PC-9 (cell line): ENCODE measurements at places on chromosomes 12 and 14. TPM values are rescaled to one million over a fixed set of nuclear protein-coding genes. Genes with fewer than 3 reads are reported as not detected.

DNA sequence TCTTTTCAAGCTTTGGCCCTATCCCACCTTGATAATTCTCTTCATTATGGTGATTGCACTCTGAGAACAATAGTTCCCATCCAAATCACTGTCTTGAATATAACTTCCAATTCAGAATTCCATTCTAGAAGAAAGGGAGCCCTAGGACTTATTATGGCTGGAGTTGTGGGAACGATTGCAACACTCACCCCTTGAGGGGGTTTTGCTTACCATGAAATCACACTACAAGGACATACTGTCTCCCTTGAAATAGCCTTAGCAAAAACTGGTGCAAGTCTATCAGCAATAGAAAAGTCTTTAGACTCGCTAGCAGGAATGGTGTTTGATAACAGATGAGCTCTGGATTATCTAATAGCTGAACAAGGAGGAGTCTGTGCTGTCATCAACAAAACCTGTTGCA is 31.4 kb upstream of the OXA1L start:
- no peaks in the 10 kb centered on the region for H3K27me3 ChIP-seq
- H3K4me1 ChIP-seq, result no peaks in the 10 kb centered on the region
- no peaks in the 10 kb centered on the region for H3K36me3 ChIP-seq
- H3K4me3 ChIP-seq, result no peak overlapping the region
- no peak for DNase-seq

IL23A gene
- 2.9 and 3.0 TPM in 2 replicates for total RNA-seq

DNA sequence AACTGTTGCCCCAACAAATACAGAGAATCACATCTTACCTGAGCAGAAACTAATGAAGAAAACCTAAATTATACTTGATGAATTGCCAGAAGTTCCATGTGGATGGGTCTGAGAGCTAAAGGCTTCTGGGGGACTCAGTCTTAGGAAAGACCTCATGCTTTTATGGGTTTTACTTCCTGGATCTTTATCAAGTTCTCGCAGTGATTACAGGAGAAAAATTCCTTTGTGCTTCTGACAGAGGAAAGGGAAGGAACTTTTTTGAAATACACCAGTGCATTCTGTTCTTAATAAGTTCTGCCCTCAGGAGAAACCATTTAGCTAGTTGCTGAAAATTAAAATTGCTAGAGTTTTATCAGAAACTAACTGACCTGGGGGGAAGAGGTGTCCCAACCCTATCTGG is 203.9 kb upstream of the KITLG start:
- H3K36me3 ChIP-seq, result no peaks in the 10 kb centered on the region
- peaks cover 12% of the 10 kb centered on the region; the same call in 1 of the 2 replicates for H3K4me1 ChIP-seq

- DNase-seq, result no peak
- H3K36me3 ChIP-seq, result no peaks in the 10 kb centered on the region
- H3K4me1 ChIP-seq, result no peaks in the 10 kb centered on the region
- H3K4me3 ChIP-seq, result no peak overlapping the region
- H3K27me3 ChIP-seq, result peaks cover 3% of the 10 kb centered on the region; the same call in 1 of the 2 replicates
- H3K27ac ChIP-seq, result no peak overlapping the region
These were observed 59.7 kb downstream of the E2F7 start for GRCh38 chr12:77005611-77006098.

RTL1 gene
- total RNA-seq, result not detected in 2 replicates

DNA sequence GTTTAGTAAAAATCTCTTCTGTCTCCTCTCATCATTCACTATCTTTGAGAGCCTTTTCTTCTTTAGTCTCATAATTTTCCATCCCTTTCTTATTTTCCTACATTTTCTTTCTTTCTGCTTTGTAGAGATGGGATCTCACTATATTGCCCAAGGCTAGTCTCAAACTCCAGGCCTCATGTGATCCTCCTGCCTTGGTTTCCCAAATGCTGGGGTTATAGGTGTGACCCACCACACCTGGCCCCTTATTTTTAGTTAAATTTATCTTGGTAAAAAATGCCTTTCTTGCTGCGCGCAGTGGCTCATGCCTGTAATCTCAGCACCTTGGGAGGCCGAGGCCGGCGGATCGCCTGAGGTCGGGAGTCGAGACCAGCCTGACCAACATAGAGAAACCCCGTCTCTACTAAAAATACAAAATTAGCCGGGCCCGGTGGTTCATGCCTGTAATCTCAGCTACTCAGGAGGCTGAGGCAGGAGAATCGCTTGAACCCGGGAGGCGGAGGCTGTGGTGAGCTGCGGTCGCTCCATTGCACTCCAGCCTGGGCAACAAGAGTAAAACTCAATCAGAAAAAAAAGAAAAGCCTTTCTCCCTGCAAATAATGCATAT is 996 bp downstream of the SLC2A3 start:
- peak overlapping the region; percentile 19 for H3K27ac ChIP-seq
- peak overlapping the region; percentile 59 for H3K4me3 ChIP-seq
- H3K36me3 ChIP-seq, result peaks cover 9% of the 10 kb centered on the region; the same call in 1 of the 2 replicates

DNA sequence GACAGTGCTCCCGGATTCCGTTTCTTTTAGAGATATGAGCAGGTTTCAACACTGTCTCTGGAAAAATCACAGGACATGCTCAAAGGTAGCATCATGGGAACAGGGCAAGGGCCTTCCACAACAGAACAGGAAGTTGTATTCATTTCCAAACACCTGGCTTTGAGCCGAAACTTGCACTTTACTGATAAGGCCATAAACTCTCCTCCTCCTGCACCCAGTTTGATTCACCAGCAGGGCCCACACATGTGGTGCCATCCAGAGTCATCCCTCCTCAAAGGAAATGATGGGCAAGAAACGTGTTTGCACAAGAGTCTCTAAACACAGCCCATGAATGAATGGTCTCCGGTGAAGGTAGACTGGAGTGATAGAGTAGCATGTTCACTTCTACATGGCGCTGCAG is 268.4 kb upstream of the FKBP4 start:
- peaks cover 98% of the 10 kb centered on the region for H3K27me3 ChIP-seq
- H3K36me3 ChIP-seq, result no peaks in the 10 kb centered on the region
- H3K4me1 ChIP-seq, result no peaks in the 10 kb centered on the region
- no peak for DNase-seq

- H3K27ac ChIP-seq, result no peak overlapping the region
- no peak overlapping the region for H3K4me3 ChIP-seq
- no peaks in the 10 kb centered on the region for H3K4me1 ChIP-seq
- H3K36me3 ChIP-seq, result no peaks in the 10 kb centered on the region
These were observed 4.2 kb downstream of the CCDC60 start for GRCh38 chr12:119338593-119339363.

TMEM52B gene
- total RNA-seq, result 2.6 and 4.2 TPM in 2 replicates

DNA sequence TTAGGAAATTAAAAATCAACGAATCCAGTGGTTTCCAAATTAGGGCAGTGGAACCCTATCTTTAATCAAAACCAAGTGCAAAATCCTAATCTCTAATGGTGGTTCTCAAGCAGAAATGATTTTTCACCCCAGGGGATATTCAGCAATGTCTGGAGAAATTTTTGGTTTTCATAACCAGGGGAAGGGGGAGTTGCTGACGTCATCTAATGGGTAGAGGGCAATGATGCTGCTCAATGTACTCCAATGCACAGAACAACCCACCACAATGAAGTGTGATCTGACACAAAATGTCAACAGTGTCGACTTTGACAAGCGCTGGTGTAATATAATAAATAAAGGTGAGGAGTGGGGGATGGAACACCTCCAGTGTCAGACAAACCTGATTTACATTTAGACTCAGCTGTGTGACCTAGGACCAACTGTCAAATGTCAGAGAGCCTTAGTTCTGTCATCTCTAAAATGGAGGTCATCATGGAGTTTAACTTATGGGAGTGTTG is 81.5 kb downstream of the CMKLR1 start:
- H3K36me3 ChIP-seq, result no peaks in the 10 kb centered on the region
- no peak for DNase-seq
- H3K27ac ChIP-seq, result no peak overlapping the region
- H3K4me3 ChIP-seq, result no peak overlapping the region

RAB2B gene
- 12.2 and 12.8 TPM in 2 replicates for total RNA-seq

IQSEC3 gene
- not detected in 2 replicates for total RNA-seq

- no peaks in the 10 kb centered on the region for H3K27me3 ChIP-seq
- H3K4me1 ChIP-seq, result no peaks in the 10 kb centered on the region
- 0 out of 2 replicates have a peak, but pooled peaks cover 3% of the 10 kb centered on the region for H3K36me3 ChIP-seq
- H3K4me3 ChIP-seq, result no peak overlapping the region
These were observed 155.6 kb downstream of the ETV6 start for GRCh38 chr12:11805043-11805442.

EFS gene
- not detected in 2 replicates for total RNA-seq

IFNG gene
- total RNA-seq, result not detected in 2 replicates

DNA sequence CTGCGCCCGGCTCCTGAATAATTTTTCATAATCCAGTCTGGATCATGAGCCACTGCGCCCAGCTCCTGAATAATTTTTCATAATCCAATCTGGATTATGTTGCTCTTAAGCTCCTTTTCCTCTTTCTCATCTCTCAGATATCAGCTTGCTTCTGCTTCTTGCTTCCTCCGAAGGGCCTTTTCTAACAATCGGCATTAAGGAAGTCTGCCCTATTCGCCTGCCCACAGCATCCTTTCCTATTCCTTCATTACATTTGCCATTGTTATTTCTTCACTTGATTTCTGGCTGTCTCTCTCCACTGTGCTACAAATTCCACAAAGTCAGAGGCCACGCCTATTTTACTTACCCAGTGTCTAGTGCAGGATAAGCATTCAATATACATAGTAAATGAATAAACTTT is 83.5 kb downstream of the TTC7B start:
- H3K4me1 ChIP-seq, result no peaks in the 10 kb centered on the region
- H3K36me3 ChIP-seq, result no peaks in the 10 kb centered on the region
- H3K27ac ChIP-seq, result no peak overlapping the region

TPH2 gene
- not detected in 2 replicates for total RNA-seq

DNA sequence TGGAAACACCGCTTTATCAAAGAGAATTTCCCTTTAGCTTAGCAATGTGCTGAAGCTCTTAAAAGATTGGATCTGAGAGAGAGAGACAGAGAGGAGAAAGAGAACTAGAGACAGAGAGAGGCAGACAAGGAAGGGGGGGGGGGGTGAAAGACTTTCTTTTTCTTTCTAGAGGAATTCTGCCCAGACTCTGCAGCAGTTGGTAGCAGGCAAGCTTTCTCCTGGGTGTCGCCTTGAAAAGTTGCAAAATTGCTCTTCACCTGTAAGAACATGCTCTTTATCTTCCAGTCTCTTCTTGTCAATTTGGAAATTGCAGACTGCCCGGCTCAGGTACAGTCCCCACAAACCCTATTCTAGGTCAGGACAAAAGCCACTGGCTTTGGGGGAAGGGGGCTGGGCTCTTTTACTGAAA is 2.9 kb upstream of the OTX2 start:
- no peak overlapping the region for H3K4me3 ChIP-seq
- H3K27ac ChIP-seq, result no peak overlapping the region
- no peaks in the 10 kb centered on the region for H3K27me3 ChIP-seq
- no peaks in the 10 kb centered on the region for H3K4me1 ChIP-seq

GRCh38 chr14:104876251-104876699 is 11.2 kb downstream of the CEP170B start:
- no peaks in the 10 kb centered on the region for H3K27me3 ChIP-seq
- H3K36me3 ChIP-seq, result no peaks in the 10 kb centered on the region; the same call in 1 of the 2 replicates
- no peak overlapping the region for H3K4me3 ChIP-seq
- H3K27ac ChIP-seq, result no peak overlapping the region

BCL2L2 gene
- total RNA-seq, result 20.3 and 25.7 TPM in 2 replicates
